Activated T-cell treated with anti-CD3 and anti-CD28 coated beads for 1 hour (primary cell): ENCODE measurements at places on chromosomes 4 and X.

- no peak for DNase-seq
Observed at GRCh38 chrX:110665223-110666002, 130.2 kb downstream of the CHRDL1 start.

- DNase-seq: no peak
Observed at GRCh38 chrX:140764401-140764919, 54.9 kb downstream of the LINC00632 start.

- DNase-seq: no peak
Observed at GRCh38 chr4:23938796-23939195, 48.9 kb upstream of the PPARGC1A start.

DNA sequence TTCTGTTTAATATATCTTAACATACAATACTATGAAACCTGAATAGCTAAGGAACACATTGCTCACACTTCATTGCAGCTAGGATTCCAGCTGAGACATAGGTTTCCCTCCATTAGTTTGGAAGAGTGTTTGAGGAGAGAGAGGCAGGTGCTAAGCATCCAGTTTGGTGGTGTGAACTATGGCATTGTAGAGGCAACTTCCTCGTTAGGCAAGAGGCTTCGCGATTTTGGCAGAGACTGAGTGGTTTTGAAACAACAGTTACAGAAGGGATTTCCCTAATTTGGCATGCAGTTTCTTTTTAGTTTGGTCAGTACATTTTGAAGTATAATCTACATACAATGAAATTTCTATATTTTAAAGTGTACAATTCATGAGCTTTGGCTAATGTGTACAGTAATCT lies 117.1 kb upstream of the BMP3 start:
- no peak for DNase-seq

DNA sequence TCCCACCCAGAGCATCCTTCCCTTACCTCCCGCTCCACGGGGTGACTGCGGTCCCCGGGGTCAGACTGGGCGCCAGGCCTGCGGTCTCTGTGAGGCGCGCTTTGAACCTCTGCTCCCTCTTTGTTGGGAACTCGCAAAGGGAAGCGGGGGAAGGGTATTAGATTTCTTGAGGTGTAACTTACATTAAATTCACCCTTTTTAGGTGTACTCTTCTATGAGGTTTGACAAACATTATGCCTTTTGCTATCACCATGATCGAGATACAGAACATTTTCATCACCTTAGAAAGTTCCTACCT lies 569 bp downstream of the DCK start:
- no peak for DNase-seq

DNA sequence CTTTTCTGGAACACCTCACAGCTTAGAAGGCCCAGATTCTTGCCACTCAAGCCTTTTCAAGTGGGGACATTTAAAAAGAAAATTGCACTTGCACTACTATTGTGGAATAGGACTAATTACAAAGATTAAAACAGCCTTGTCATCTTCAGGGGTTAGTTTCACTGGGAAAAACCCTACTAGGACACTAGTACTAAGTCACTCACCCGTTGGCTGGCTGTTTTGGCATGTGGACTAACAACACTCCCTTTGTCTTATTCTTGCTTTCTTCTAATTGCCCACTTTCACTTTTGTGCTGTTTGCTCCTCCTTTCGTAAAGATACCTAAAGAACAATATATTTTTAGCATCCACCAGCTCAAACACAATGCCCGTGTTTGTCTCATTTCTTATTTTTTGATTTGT lies 200.9 kb upstream of the MID1 start:
- no peak for DNase-seq

GRCh38 chr4:48804584-48805301 lies 24.7 kb upstream of the FRYL start:
- no peak for DNase-seq

GRCh38 chr4:158823461-158823873 lies 54.6 kb downstream of the FNIP2 start:
- no peak for DNase-seq

- DNase-seq: no peak
Observed at GRCh38 chrX:25048178-25048577, 32.4 kb upstream of the ARX start.

DNA sequence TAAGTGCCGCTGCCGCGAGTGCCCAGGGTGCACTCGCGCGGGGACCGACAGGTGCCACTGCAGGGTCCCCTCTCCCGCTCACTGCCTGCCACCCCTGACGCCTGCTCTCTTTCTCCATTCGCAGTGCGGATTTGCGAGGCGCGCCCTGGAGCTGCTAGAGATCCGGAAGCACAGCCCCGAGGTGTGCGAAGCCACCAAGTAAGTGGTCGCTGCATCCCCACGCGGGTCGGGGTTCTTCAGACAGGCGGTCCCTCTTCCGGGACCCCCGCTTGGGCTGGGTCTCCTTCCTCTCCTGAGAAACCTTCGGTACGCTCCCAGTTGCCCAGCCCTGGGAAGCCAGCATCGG lies 547 bp downstream of the GUCY1A1 start:
- no peak for DNase-seq

DNA sequence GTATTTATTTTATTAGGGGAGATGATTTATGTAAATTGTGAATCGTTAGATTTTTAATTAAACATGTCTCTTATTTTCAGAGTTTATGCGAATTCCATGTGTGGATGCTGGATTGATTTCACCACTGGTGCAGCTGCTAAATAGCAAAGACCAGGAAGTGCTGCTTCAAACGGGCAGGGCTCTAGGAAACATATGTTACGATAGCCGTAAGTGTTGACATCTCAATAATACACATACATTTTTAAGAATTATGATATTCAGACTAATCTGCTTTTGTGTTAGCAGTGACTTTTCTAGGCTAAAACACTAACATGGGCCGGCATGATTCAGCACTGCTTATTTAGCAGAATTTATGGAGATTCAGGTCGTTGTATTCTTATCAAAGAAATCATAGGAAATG lies 91.2 kb downstream of the RAP1GDS1 start:
- no peak for DNase-seq

GRCh38 chr4:170868170-170868569 lies 778.4 kb upstream of the AADAT start:
- DNase-seq: no peak
